ENCODE measurements at places on chromosomes 1 and 21. TPM values are rescaled to one million over a fixed set of nuclear protein-coding genes. Genes with fewer than 3 reads are reported as not detected.

The SLC16A4 gene
- 4.4 TPM for total RNA-seq

The CELA2A gene
- total RNA-seq, result not detected

The TINAGL1 gene
- total RNA-seq, result not detected

The PCP4L1 gene
- total RNA-seq, result 1.1 TPM

The OBSCN gene
- 25.7 TPM for total RNA-seq

The DHRS3 gene
- total RNA-seq, result not detected

The ACTL8 gene
- not detected for total RNA-seq

The TAF5L gene
- total RNA-seq, result 19.6 TPM

The SAMSN1 gene
- total RNA-seq, result 28.3 TPM

The NPHP4 gene
- 28.4 TPM for total RNA-seq

All from glutamatergic neuron (in vitro differentiated cells).